ENCODE measurements at places on chromosomes 7 and 10.

- no peak for DNase-seq
Observed at GRCh38 chr7:138204285-138204981, 128.2 kb downstream of the AKR1D1 start.

GRCh38 chr7:117229350-117229749, 93.5 kb downstream of the WNT2 start:
- no peak for DNase-seq

DNA sequence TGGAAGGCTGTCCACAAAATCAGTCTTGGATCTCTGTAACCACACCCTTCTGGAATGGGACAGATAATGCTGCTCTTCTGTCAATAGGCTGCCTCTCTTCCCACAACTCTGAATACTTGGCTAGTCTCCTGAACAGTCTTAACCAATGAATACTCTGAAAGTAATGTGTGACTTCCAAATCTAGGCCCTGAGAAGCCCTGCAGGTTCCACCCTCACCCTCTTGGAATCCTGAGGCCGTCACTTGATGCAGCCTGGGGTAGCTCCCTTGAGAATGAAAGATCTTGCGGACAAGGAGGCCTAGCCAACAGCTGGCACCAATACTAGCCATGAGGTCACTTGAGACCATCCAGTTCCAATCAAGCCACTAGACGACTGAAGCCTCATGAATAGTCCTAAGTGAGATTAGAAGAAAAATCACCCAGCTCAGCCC, 109.2 kb downstream of the ARHGAP12 start:
- no peak for DNase-seq

GRCh38 chr10:120938822-120939221, 87.7 kb downstream of the WDR11 start:
- DNase-seq = no peak

DNA sequence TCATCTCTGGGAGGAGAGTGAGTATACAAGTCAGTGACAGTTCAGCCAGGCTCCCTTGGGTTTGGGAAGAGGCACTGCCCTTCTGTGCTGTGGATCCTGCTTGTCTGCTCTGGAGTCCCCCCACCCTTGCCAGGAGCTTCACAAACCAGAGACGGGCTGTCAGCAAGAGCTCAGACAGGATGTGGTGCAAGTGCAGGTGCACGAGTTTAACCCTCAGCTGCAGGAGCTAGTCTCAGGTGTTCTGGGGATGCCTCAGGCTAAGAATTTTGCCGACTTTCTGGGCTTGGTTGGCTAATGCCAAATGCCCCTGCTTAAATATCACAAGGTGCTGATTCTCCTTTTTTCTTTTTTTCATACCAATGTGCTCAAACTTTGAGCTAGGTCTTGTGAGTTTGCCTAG, 22.3 kb downstream of the ZNF783 start:
- no peak for DNase-seq

- DNase-seq = no peak
Observed at GRCh38 chr10:63431962-63432797, 33.6 kb downstream of the JMJD1C start.

GRCh38 chr7:107147464-107148393, 21.1 kb upstream of the HBP1 start:
- no peak for DNase-seq

- DNase-seq = no peak
Observed at GRCh38 chr7:80935991-80936780, 17.3 kb upstream of the SEMA3C start.

DNA sequence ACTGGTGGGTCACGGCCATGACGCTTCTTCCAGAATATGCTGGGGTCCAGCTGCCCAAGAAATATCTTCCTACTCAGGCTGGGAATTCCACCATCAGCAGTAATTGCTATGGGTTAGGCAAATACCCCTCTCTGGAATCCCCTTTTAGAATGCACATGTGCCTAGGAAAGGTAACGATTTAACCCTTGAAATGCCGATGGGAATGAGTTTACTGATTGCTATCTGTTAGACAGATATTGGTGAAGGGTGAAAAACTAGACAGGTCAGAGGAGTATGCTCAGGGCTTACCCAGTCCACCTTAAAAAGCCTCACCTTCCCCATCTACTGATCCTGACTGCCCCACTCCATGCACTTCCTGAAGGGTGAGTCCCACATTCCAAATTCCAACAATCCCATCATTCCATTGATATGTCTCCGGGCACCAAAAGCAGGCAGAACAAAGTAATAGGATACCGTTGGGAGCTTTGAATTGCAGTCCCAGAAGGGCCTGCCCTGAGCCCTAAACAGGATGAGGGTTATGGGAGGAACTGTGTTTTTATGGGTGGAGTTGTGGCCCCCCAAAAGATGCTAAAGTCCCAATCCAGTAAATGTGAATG, 59.3 kb downstream of the DLG5 start:
- no peak for DNase-seq

- DNase-seq = no peak
Observed at GRCh38 chr10:132640326-132641125, 102.9 kb downstream of the INPP5A start.

- no peak for DNase-seq
Observed at GRCh38 chr7:50155755-50156154, 62.7 kb upstream of the ZPBP start.

DNA sequence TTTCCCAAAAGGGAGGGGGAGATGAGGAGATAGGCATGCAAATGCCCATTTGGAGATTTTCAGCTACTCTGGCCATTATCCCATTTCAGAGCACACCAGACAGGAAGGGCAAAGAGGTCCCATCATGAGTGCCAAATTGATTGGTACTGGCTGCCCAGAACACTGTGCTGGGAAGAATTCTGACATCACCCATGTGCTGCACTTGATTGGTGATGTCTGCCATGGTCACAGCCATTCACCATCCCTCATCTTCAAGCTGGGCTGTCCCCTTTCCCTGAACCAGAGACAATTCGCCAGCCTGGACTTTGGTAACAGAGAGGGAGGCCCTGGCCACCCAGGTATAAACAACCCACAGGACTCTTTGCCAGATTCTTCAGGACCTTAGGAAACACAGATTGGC, 23.2 kb upstream of the RADIL start:
- DNase-seq = no peak

DNA sequence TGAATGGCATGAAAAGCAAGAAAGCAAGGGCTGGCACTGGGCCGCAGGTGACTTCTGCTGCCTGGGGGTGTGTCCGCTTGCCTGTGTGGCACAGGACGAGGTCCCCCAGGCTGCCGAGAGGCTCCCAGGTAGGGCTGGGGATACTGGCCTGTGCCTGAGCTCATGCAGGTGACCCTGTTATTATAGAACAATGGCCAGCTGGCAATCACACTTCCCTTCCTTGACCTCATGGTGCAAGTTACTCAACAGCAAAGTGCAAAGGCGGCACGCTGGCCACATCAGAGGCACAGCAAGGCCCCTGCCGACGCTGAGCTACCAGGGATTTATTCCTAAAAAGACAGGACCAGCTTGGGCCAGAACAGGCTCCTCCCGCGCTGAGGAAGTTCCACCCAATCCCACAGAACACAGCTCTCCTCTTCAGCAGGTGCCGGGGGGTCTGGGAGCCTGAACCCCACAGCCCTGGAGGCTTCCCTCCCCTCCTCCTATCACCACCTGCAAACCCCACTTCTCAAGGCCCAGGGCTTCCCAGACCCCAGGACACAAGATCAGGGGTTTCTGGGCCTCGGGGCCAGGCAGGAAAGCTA, 1.4 kb upstream of the ADAM8 start:
- DNase-seq = no peak

GRCh38 chr7:1981878-1982230, 250.9 kb downstream of the MAD1L1 start:
- DNase-seq = no peak

DNA sequence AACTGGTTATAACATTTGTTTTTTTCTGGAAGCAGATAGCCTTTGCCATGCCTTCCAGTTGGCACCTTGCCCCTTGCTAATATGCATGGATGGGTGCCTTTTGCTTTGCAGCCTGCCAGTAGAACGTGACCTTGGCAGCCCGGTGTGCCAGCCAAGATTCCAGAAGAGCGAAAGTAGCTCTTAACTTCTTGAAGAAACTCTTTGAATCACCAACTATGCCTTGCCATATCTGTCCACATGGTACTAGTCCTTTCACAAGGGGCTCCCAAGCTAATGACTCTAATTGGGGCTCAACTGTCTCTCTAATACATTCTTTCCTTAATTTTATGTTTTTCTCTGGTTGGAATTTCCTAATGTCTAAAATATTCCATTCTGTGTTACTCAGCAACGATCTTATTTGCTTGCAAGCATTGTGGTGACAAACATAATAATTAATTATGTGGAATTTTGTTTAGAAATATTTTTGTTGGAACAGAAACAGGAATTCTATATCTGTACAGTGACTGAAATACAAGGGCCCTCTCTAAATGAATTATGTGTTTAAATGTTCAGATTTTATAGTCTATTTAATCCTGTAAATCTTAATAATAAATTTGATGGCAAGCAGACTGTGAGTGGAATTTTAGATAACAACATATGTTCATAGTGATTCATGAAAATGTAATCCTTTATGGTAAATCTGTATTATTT, 45.8 kb downstream of the HDAC9 start:
- peak; percentile 11 for DNase-seq

DNA sequence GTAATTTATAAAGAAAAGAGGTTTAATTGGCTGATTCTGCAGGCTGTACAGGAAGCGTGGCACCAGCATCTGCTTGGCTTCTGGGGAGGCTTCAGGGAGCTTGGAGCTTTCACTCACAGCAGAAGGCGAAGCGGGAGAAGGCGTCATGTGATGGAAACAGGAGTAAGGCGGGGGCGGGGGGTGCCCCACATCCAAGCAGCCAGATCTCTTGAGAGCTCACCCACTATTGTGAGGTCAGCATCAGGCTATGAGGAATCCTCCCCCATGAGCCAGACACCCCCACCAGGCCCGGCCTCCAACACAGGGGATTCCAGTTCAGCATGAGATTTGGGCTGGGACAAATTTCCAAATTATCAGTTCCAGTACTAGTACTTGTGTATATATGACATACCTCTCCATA, 46.2 kb downstream of the WDR37 start:
- DNase-seq = no peak

GRCh38 chr10:79457256-79457785, 11.9 kb upstream of the ZCCHC24 start:
- DNase-seq = no peak
